ENCODE measurements at places on chromosomes 13 and 19.

DNA sequence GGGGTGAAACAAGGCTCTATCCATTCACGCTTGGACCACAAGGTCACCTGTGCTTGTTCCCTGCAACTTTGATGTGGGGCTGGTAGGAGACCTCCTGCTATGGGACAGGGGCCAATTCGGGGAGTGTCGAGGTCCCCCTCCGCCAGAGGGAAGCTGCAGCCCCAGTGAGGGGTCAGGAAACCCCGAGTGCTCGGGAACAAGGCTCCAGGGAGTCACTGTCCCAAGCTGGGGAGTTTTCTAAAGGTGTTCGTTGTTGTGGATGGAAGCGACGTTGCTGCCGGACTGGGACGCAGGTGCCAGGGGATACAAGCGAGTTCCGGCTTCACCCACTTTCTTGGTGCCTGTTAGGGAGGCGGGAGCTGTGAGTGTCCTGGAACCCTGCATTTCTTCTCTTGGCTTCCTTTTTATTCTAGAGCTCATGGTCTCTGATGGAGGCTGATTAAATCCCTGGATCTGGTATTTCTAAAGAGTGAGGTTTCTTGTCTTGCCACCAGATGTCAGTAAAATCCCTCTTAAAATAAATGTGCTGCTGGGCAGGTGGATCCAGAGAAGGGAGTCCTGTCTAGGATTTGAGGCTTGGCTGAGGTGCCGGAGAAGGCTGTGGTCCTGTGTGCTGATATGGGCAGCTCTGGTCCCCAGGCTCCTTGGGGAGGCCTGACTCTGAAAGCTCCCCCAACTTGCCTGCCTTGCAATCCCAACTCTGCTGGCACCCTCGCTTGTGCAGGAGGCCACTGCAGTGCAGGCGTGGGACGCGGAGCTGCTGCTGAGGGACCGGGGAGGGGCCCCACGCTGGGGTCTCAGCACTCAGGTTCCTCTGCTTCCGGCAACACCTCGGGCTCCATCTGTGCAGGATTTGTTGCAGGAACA is 153.9 kb downstream of the TEX29 start:
- peak; percentile 71 for DNase-seq

DNA sequence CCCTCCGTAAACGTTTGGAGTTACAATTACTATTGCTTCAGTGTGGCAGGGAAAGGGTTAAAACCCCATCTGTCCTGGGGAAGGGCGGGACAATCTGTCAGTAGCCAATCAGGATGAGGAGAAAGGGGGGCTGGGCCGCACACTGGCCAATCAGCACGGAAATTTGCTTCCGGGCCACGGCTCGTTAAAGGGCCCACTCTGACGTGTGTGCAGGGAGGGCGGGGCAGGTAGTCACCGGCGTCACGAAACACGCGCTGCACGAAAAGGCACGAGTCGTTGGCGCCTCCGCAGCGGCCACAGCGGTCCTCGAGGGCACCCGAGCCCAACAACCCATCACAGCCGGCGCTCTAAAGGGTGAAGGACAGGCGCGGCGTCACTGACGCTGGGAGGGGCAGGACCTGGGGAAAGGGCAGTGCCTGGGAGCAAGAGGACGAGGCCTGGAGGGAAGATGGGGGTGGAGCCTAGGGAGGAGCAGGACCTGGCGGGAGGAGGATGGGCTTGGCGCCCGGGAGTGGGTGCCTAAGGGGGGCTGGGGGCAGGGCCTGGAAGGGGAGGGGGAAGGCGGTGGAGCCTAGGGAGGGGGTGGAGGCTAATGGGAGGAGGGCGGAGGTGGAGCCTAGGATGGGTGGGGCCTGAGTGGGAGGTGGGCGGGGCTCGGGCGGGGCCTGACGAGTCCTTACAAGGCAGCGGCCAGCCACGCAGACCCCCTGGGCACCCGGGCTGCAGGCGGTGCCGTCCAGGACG is 4.9 kb downstream of the ADAMTSL5 start:
- DNase-seq = peak; percentile 99

- DNase-seq = no peak
These were observed 29.5 kb downstream of the UPF1 start for GRCh38 chr19:18861235-18861634.

DNA sequence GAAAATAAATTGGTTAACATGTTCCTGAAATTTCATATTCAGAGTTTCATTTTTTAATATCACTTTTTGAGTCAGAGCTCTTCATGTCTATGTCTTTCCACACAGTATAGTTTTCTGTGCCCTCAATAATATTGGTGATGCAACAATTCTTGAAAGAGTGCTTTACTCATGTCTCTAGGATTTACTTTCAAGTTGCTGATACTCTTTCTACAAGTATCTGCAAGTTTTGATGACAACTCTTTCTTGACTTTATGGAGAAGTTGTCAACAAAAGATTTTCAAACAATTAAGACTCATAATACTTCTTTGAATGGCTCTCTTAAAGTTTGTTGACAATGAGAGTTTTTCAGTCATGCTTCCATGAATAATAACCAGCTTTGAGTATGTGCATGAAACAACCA is 561.7 kb downstream of the DIAPH3 start:
- DNase-seq = no peak

- DNase-seq = no peak
These were observed 2.0 kb downstream of the MISP start for GRCh38 chr19:752652-753517.

- no peak for DNase-seq
These were observed 22.4 kb downstream of the CPT1C start for GRCh38 chr19:49713236-49713845.

GRCh38 chr13:62292714-62293480 is 877.2 kb upstream of the PCDH20 start:
- DNase-seq = no peak

- peak; percentile 70 for DNase-seq
These were observed 14.5 kb downstream of the PPFIA3 start for GRCh38 chr19:49133621-49134454.

DNA sequence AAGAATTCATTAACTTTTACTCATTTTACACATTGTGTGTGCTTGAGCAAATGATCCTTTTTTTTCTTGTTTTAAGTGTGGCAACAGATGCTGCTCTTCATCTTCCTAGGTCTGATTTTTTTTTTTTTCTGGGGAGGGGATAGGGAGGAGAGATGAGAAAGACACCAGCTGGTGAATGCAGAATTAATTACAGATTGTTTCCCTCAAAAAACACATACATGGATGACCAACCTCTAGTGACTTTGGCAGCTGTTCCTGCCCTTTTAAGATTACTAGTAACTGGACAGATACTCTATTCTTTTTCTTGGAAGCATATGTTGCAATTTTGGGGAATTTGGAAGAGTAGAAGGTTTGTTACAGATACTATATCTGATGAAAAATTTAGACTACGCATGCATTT is 103.6 kb upstream of the MYO16 start:
- no peak for DNase-seq

GRCh38 chr19:33677745-33678426 is 56.1 kb downstream of the CHST8 start:
- DNase-seq = no peak

DNA sequence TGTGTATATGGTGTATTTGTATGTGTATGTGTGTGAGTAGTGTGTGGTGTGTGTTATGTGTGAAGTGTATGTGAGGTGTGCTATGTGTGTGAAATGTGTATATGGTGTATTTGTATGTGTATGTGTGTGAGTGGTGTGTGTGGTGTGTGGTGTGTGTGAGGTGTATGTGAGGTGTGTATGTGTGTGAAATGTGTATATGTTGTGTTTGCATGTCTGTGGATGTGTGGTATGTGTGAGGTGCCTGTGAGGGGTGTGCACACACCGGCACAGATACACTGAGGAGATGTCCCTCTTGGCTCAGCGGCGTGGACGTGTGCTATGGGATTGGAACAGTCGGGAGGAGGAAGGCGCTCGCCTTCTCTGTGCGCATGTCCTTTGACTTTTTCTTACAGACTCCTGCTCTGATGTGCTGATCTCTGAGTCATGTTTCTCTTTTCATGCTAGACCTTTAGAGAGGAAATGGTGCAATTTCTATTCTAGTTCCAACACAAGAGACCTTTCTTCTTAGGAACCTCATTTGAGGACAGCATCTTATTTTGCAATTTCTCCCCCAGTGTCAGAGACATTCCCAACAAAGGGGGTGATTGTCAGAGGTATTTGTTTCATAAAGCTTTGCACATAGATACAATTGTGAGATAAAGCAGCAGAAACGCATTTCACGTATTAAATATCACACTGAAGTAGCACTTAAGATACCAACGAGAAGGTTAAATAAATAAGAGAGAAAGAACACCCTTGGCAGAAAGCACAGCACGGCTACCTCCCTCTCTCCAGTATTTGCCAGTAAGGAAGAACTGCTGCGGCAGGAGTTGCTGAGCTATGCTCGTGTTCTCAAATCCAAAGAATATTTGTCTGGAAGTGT is 11.3 kb upstream of the TNFRSF19 start:
- no peak for DNase-seq

GRCh38 chr13:80022146-80022545 is 318.8 kb downstream of the SPRY2 start:
- DNase-seq = no peak

- no peak for DNase-seq
These were observed 37.2 kb downstream of the SLITRK1 start for GRCh38 chr13:83845106-83845505.

DNA sequence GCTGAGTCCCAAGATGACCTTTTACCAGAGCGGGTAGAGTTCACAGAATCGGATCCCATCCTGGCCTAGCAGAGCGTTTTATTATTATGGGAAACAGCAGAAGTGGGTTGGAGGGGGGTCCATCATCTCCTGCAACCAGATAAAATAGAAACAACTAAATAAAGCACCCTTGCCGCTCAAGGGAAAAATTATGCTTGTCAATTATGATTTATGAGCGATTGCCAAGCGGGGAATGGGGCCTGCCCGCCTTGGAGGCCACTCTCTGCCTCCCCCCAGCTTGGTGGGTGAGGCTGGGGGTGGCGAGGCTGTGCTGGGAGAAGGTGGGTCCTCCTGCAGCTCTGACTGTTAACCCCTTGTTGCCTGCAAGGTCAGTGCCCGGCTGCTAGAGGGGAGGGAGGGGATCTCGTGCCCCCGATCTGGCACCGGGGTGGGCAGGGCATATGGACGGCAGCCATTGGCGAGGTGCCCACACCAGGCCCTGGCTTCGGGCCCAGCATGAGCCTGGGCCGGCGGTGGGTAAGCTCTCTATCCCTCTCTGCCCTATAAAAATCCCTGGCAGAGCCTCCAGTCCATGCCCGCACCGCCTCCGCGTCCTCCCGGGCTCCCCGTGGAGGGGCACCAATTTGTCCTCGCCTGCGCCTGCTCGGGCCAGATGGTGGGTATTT is 129.1 kb downstream of the URI1 start:
- DNase-seq = no peak

- DNase-seq = no peak
These were observed 844 bp downstream of the ARRDC2 start for GRCh38 chr19:18008814-18009213.

DNA sequence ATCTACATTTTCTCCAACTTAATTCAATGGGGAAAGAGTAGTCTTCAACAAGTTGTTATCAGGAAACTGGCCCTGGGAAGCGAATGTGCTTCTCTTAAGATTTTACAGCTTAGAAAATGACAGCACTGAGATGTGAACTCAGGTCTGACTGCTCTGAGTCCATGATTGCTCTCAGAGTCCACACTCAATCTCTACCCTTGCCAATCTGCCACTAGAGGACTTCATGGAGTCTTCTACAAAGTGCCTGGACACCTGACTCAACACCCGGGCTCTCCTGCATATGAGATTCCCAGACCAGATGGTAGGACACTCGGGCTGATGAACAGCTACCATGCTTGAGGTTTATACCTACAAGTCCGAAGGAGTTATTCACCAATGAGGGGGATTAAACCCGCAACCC is 74.8 kb downstream of the ABCC4 start:
- DNase-seq = no peak

DNA sequence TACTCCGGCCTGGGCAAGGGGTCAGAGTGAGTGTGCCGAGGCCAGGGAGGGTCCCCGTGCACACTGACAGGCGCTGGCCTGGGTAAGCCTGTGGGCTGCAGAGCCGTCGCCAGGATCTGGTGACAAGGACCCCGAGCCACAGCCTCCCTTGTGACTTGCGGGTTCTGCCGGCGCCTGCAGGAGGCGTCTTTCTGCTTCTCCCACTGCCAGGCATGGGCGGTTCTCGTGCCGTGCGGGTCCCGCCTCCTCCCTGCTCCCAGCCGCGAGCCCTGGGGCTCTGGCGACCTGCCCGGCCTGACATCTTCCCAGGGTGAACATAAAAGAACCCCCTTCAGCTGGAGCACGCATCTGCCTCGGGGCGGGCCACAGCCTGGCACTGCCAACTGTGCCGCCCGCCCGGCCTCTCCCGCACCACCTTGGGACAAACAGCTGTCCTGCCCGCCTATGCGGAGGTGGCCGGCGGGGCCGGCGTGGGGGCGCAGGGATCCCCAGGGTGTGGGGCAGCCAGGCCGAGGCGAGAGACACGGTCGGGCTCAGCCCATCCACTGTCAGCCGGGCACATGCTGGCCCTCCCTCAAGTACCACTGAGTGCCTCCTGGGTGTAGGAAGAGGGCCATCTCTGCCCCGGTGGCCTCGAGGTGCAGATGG is 1.5 kb upstream of the HCN2 start:
- DNase-seq = peak; percentile 74

All from GM13977 (cell line).